ENCODE measurements at places on chromosomes 6 and 20.

- peak; percentile 84 for DNase-seq
Observed at GRCh38 chr20:48339190-48339985, 488.4 kb downstream of the PREX1 start.

DNA sequence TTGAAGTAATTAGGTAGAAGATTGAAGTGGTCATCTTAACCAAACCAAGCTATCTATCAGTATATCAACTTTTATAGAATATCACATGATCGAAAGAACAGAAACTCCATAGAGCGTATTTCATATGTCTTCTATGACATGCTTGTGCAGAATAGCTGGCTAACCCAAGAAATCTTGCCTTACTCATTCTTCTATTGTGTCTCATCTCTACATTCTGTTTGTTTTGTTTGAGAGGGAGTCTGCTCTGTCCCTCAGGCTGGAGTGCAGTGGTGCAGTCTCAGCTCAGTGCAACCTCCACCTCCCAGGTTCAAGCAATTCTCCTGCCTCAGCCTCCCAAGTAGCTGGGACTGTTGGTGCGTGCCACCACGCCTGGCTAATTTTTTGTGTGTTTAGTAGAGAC is 10.6 kb downstream of the TAB2 start:
- no peak for DNase-seq

DNA sequence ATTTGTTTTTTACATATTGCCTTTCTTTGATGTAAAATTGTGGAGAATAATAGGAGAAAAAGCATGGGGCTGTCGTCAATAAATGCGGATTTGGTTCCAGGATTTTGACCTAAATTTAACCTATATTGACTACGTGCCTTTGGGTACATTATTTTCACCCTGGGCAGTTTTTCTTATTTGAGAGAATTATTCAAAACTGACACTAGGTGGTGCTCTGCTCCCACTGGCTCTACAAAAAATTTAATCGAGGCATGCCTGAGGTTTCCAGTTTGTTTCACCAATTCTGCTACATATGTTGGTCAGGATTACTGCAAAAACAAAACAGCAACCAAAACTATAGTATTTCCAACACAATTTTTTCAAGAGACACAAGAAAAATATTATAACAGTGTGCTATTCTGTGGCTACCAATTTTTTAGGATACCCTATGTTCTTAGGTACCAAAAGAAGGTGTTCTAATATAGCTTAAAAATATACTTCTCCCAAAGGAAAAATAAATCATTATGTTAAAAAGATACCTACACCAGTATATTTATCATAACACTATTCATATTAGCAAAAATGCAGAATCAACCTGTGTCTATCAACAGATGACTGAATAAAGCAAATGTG is 48.6 kb upstream of the FABP7 start:
- peak; percentile 56 for DNase-seq

GRCh38 chr20:10402938-10403608 is 30.9 kb downstream of the MKKS start:
- no peak for DNase-seq

- peak; percentile 73 for DNase-seq
Observed at GRCh38 chr6:79868098-79868722, 79.1 kb downstream of the ELOVL4 start.

DNA sequence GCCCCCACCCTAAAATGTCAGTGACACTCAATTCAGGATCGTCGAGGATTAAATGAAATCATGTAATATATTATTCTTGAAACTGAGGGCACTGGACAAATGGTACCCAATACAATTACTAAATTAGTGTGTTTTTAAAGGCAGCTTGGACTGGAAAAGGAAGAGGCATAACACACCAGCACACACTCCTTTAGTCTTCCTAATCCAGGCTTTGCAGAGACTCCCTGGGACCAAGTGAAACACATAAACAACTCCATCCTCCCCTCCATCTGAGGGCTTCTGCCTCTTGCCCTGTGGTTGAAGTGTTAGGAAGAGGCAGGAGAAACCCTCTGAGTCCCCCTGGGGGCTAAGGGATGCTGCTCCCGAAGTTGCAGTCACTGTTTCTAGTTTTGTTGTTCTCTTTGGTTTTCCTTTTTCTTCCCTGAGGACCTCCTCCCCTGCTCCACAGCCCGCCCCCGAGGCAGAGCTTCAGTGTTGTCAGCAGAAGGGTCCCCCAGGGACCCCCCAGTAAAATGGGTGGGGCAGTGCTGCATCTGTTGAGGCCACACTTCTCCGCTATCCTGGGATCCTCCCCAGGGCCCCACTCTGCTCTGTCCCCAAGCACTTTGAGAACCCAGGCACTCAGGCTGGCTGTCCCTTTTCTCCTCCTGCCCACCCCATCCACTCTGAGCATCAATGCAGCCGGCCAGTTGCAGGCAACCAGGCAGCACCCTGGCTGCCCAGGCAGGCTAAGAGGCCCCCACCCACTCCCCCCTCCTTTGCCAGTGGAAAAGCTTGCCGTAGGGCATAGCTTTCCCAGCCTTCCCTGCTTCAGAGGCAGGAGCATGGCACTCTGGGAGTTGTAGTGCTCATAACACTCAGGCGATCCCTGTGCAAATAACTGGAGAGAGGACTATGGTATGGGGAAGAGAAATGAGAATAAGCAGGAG is 5.9 kb downstream of the TMEM63B start:
- peak; percentile 28 for DNase-seq
